Memory B cell (primary cell): ENCODE measurements at places on chromosomes 12 and 14.

- no peak for DNase-seq
Measured at GRCh38 chr12:69055280-69055679, 122.3 kb upstream of the CPM start.

- DNase-seq: no peak
Measured at GRCh38 chr14:81974543-81974942, 440.9 kb upstream of the SEL1L start.

- DNase-seq: no peak
Measured at GRCh38 chr14:64860039-64860438, 19.7 kb downstream of the SPTB start.

DNA sequence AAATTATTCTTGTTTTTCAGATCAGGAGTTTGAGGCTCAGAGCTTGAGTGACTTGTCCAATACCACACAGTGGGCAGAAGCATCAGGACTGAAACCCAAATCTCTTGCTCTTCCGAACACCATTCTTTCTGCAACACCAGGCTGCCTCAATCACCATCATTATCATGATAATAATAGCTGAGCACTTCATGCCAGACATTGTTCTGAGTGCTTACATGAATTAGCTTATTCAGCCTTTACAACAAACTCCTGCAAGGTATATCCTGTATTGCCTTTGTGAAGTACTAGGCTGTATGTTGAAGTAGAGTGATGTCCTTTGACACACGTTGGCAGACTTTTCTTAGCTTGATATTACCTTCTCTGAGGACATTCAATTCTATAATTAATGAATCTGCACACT lies 257.4 kb upstream of the ATP2B1 start:
- no peak for DNase-seq

- DNase-seq: no peak
Measured at GRCh38 chr14:57401501-57401900, 11.1 kb downstream of the NAA30 start.

DNA sequence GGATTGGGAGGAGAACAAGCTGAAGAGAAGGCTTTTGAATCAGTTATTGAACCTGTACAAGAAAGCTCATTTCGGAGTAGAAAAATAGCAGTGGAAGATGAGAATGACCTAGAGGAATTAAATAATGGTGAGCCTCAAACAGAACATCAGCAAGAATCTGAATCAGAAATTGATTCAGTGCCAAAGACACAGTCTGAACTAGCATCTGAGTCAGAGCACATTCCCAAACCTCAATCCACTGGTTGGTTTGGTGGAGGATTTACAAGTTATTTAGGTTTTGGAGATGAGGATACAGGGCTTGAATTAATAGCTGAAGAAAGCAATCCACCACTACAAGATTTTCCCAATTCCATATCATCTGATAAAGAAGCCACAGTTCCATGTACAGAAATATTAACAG lies 13.5 kb downstream of the MIA2 start:
- no peak for DNase-seq

- DNase-seq: no peak
Measured at GRCh38 chr12:48160807-48161206, 3.5 kb upstream of the ASB8 start.

- DNase-seq: no peak
Measured at GRCh38 chr12:24955389-24955788, 6.5 kb upstream of the BCAT1 start.

- DNase-seq: no peak
Measured at GRCh38 chr12:785706-786105, 33.3 kb downstream of the WNK1 start.

- no peak for DNase-seq
Measured at GRCh38 chr12:108852674-108853309, 4.6 kb downstream of the SSH1 start.

GRCh38 chr12:104423809-104424208 lies 32.9 kb upstream of the CHST11 start:
- DNase-seq: no peak

DNA sequence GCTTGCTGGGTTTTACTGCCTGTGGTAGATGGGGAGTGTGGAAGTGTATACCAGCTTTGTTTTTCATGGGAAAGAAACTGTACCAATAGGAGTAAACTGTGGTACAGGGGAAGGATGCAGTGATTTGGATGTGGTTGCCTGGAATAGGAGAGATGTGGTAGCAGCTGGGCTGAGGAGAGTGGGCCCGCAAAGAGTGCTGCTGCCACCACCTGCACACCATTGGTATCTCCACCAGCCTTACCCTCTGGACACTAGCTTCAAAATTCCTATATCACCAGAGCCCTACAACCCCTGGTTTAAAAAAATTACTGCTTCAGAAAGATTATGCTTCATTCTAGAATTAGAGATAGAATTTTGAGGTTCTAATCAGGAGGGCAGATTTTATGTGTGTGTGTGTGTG lies 53.6 kb downstream of the AKAP6 start:
- no peak for DNase-seq

DNA sequence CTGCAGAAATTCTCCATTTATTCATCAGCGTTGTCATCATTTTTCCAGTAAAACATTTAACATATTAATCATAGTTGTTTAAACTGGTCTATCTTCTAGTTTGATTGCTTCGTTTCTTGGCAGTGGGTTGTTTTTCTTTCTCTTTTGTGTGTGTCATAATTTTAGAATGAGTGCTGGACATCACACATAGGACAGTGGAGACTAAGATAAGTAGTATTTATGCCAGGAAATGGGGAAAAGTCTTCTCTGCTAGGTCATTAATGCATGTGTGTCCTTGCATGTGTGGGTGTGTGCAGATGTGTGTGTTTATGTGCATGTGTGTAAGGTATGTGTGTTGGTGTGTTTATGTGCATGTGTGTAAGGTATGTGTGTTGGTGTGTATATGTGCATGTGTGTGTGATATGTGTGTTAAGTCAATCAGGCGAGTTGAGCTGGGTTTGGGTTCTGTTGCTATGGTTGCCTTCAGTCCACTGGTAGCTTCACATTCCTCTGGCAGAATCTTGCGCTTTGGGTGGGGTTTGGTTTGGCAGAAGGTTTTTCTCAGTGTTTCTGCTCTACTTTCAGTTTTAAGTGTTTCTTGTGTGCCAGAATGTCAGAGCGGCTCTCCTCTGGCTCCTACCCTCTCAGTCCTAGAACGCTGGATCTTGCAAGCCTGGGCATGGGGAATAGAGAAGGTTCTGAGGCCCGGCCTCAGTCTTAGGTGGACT lies 7.8 kb upstream of the ADGRD1 start:
- no peak for DNase-seq

GRCh38 chr14:68137704-68138619 lies 318.4 kb downstream of the RAD51B start:
- no peak for DNase-seq

- DNase-seq: no peak
Measured at GRCh38 chr12:93848523-93849101, 171.4 kb downstream of the CRADD start.

- DNase-seq: no peak
Measured at GRCh38 chr12:129863938-129864337, 39.9 kb downstream of the TMEM132D start.

DNA sequence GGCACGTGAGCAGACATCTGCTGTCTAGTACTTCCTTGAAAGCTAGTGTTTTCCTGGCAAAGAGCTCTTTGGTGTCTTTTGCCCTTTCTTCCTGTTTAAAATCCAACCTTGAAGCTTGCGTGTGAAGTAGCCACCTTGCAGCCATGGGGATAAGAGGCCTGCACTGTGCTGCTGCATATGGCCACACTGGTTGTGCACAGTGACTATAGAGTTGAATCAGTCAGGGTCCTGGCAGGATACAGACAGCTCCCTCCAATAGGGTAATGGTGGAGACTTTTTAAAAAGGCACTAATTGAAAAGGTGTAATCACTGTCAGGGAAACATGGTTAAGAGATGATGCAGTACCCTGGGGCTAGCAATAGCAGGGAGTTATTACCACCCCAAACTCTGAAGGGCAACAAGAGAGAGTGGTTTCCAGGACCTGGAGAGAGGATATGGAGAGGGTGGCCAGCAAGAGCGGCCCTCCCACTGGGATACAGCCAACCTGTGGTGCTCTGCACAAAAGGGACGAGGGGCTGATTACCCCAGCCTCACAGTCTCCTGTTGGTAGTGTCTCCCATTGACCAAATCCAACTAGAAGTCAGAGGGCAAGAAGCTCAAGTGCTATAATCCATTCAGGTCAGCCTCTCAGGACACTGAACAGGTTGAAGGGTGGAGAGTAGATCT lies 4.8 kb upstream of the GLT8D2 start:
- no peak for DNase-seq

DNA sequence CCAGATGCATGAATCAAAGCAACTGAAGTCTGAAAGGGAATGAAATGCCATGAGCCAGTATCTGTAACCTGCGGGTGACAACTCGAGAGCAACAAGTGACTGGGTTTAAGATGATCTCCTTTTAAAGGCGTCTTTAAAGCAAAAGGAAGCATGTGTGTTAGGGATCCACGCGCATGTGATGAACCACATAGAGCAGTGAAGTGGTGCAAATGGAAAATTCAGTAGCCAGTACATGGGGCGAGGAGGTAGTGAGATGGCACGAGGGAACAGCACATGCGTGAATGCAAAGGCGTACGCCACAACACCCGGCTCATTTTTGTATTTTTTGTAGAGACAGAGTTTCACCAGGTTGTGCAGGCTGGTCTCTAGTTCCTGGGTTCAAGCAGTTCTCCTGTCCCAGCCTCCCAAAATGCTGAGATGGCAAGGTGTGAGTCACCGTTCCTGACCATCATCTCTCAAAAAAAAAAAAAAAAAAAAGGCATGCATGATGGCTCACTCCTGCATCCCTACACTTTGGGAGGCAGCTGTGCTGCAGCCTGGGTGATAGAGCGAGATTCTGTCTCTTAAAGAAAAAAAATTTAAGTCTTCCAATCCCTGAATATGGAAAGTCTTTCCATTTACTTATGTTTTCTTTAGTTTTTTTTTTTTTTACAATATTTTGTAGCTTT lies 24.6 kb upstream of the BCL7A start:
- DNase-seq: no peak

- no peak for DNase-seq
Measured at GRCh38 chr12:94266796-94267536, 118.6 kb downstream of the PLXNC1 start.

DNA sequence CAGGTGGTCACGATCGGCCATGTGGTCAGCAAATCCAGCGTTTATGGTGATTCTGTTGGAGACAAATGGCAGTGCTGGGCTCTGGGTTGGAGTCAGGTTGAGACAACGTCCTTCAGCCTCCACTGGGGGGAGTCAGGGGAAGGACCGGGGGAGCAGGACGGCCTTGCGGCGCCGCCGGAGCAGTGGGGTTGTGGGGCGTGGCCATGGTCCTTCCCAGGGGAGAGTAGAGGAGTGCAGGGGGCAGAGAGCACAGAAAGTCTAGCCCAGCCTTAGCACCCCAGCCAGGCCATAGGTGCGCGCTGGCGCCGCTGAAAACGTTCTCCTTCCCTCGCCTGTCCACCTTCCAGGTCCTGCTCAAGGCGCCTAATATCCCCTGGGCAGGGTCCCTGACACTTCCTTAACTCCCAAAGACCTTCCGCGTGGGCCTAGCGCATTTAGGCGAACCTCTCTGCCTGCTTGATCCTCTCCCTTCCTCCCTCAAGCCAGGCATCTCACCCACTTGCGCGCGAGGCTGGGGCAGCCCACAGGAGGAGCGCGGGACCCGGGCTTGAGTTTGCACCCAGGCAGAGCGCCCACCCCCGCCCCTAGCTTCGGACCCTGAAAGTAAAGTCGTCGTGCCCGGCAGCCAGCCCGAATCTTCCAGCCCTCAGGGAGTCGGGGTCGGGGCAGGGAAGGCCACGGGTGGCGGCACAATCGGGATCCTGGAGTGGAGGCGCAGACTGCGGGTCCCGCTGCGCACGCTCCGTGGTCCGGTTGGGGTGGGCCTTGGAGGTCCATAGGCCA lies 3.1 kb upstream of the KIF26A start:
- DNase-seq: no peak
